ENCODE measurements at places on chromosomes 7 and 10. TPM values are rescaled to one million over a fixed set of nuclear protein-coding genes. Genes with fewer than 3 reads are reported as not detected.
A peak's percentile ranks its signal among the peaks of the same experiment; 100 is the strongest.

- DNase-seq: peak; percentile 56
These were observed 63.7 kb upstream of the WAPL start for GRCh38 chr10:86585037-86585929.

DNA sequence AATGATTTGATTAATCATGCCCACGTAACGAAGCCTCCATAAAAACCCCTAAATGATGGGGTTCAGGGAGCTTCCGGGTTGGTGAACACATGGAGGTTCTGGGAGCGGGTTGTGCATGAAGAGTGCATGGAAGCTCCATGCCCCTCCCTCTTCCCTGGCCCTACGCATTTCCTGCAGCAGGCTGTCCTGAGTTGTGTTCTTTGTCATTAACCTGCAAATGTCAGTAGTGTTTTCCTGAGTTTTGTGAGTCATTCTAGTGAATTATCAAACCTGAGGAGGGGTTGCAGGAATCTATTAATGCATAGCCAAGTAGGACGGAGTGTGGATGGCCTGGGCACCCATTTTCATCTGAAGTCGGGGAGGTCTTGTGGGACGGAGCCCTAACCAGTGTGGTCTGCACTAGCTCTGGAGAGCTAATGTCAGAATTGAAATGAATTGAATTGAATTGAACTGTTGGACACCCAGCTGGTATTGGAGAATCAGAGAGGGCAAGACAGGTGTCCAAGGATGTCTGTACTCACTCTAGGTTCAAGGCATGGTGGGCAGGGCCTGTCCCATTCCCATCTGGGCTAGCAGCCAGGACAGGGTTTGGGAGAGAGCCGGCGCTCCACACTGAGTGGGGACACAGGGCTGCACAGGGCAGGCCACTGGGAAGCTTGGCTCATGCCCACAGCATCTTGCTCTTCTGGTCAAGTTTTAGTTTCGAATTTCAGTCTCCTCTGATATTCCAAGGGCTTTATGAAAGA, 22.3 kb upstream of the ARHGAP22 start:
- no peak for DNase-seq

Gene WNT8B
- not detected for total RNA-seq

GRCh38 chr7:114865564-114865963, 56.3 kb upstream of the MDFIC start:
- DNase-seq: no peak

Gene MUC12
- not detected for total RNA-seq

GRCh38 chr7:42617806-42618457, 293.9 kb downstream of the C7orf25 start:
- DNase-seq: no peak

DNA sequence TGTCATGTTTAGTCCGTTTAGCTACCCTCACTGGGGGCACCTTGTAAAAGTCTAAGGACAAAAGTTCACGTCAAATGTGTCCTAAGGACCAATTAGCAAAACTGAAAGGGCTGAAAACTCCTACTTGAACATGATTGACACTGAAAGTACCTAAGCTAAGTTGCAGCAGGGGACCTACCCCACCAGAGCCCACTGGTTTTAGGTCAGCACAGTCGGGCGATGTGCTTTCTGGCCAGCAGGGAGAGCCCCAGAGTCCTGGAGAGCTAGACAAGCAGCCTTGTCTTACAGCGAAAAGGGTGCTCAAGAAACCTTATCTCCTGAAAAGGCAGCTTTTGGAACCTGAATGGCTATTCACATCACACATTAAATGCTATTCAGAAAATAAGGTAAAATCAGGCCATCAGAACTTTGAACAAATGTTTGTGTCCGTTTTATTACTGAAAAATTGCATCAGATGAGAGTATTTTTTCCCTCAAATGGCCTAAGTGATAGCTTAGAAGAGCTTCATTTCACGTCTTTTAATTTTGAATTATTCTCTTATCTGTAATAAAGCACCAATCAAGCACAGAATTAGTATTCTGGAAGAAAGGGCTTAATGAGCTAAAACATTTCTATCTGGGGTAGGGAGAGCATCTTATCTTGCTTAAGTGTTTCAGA, 52.2 kb upstream of the MKI67 start:
- DNase-seq: no peak

- DNase-seq: no peak
These were observed 96.9 kb upstream of the GATA3 start for GRCh38 chr10:7957591-7957990.

DNA sequence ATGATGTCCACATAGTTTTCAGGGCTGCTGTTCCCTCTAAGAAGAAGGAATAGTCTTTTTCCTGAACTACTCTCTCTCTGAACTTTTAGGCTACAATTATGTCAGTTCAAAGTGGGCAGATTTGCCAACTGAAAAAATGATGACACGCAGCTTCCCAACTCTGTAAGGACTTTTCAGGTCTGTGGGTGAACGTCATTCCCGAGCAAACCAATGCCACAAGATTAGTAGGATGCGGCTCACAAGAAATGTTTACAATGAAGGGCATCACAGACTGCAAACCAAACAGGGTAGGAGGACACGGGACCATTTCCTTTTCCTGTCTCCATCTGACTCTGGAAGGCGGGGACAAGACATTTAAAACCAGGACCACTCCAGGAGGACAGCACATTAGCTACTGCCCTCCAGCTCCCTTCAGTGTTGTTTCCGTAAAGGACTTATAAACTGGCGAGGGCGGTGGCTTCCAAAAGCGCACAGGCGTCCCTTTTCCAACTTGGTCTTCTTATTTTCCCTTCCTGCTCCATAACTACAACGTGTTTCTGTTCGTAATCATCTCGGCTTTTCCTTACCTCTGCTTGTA, 539 bp upstream of the MKLN1 start:
- peak; percentile 45 for DNase-seq

DNA sequence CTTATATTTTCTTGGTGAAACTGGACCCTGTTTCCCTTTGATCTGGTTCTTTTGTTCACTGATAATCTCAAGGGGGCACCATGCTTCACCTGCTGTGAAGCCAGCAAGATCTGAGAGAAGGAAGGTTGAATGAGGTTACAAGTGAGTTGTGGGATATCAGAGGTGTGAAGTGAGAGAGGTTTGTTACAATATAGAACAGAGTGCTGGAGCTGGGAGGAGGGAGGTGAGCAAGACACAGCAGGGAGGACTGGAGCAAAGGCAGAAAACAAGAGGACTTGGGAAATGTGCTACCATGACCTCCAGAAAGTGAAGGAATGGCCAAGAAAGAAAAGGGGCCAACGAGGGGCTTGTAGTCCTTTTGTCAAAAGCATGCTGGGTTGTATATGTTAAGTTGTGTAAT, 156.6 kb downstream of the LRMDA start:
- DNase-seq: no peak

DNA sequence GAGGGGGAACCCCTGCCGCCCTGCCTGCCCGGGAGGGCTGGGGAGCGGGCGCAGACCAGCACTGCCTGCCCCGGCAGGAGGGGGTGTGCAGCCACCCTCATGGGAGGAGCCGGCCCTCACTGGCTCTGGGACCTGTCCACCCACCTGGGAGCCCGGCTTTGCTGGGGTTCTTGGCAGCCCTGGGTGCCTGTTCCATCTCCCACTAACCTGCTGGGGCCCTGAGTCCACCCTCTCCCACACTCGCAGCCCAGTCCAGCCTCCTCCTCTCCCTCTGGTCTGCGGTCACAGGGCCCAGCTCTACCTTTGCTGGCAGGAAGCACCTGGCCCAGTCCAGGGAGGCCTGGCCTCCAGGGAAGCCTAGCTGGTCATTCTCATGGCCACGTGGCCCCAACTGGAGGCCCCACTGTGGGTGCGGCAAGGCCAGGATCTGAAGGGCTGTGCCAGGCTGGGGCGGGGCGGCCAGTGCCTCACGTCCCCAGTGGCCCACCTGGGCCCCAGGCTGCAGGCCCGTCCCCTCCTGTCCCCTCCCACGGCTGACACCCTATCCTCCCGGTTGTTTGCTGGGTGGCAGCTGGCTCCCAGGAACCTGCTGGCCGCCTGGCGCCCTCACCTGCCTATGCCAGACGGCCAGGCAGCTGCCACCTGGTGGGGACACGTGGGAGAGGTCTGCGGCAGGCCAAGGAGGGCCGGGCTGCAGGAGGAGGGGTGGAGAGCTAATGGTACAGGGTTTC, at the start of gene TMEM184A:
Gene TMEM184A, minus strand, starts transcription at position 393 of the 731 bp plus-strand sequence. CDS start 721 bp downstream, outside the sequence.
- DNase-seq: no peak

- DNase-seq: peak; percentile 57
These were observed 103.5 kb upstream of the PDLIM1 start for GRCh38 chr10:95394161-95394880.

GRCh38 chr10:3500408-3500856, 284.6 kb downstream of the KLF6 start:
- DNase-seq: peak; percentile 35

DNA sequence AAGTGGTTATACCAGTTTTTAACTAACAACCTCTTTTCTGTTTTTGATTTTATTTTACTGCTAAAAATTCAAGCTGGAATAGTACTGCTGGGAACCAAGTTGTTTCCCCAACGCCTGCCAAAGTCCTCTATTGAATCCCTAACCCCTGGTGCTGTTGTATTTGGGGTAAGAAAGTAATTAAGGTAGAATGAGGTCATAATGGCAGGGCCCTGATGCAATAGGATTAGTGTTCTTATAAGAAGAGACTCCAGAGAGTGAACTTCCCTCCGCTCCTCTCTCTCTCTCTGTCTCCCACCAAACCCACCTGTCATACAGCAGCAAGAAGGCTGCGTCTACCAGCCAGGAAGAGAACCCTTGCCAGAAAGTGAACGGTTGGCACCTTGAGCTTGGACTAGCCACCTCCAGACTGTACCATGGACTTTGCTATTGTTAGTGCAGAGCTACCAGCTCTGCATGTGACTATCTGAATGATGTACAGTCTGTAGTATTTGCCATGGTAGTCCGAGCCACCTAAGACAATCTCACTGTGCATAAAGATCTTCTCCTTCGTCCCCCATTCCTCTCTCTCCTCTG, 86.5 kb upstream of the KLF6 start:
- no peak for DNase-seq

- no peak for DNase-seq
These were observed 26.5 kb downstream of the ASNS start for GRCh38 chr7:97845622-97846203.

Gene PARD3
- 20.6 TPM for total RNA-seq

- DNase-seq: no peak
These were observed 321.1 kb downstream of the PARD3 start for GRCh38 chr10:34494012-34494411.
